ENCODE measurements at places on chromosomes 2 and 18. TPM values are rescaled to one million over a fixed set of nuclear protein-coding genes. Genes with fewer than 3 reads are reported as not detected.

ATAD2B gene
- total RNA-seq: 15.4 TPM

C2orf80 gene
- total RNA-seq: not detected

DNA sequence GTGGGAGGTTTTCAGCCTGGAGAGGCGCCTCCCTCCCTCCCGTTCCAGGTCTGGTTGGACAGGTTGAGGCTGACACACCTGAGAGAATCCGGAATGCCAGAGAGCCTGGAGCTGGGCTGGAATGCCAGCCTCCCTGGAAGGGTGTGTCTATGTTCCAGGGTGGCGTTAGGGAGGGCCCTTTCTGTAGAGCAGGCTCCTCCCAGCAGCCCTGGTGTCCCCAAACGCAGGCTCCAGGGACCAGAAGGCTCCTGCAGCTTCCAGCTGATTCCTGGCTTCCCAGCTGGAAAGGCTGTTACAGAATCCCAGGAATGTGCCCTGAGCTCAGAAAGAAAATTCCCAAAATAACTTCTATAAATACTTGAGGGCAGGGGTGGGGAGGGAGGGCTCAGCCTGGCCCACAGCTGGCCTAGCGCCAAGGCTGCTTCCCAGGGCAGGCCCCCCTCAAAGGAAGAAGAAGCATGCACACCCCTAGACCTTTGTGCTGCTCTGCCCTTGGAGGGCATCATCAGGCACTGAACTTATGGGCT lies 85.4 kb downstream of the STPG4 start:
- no peak for DNase-seq

DNA sequence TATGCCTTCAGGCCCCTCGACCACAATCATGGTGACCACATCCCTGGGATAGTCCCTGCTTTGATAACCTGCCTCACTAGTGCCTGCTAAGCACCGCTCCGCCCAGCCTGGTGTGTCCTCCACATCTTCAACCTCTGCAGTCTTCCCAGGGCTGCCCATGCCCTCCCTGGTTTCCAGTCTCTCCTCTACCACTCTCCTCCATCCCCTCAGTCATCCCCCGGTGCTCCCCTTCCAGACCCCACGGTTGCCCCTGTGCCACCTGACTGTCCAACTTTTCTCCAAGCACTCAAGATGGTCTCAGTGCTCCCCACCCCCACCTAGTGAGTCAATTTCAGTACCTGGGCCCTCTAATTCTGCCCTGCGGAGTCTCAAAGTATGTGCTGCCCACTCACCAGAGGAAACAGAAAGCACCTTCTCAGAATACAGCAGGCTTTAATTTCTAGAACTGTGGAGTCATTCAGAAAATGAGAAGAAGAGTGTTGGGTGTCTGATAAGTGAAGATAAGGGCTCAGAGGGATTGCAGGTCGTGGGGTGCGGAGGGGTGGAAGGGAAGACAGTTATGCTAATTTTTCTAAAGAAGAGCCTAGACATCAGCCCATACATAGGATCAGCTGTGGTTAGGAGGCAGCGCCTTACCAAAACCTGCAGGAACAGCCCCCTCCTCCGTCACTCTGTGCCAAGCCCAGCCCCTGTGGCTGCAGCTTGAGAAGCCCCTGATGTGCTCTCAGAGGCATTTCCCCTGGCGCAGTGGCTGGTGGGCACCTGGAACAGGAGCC lies 53.6 kb upstream of the CAB39 start:
- DNase-seq: peak; percentile 32

All from activated T-cell treated with anti-CD3 and anti-CD28 coated beads, Interleukin-2, amount 50 U/mL, for 4 hours (primary cell).